ENCODE measurements at places on chromosomes 7 and 10.

DNA sequence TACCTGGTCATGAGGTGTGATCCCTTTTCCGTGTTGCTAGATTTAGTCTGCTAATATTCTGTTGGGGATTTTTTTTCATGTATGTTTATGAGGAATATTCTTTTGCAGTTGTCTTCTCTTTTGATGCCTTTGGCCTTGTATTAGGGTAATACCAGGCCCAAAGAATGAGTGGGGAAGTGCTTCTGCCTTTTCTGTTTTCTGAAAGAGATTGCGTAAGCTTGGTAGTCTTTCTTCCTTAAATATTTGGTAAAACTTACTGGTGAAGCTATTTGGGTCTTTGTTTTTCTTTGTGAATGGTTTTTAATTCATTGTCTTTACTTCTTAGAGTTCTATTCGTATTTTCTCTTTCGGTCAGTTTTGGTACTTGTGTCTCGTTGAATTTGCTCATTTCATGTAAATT is 51.1 kb downstream of the SHH start:
- no peak for DNase-seq

DNA sequence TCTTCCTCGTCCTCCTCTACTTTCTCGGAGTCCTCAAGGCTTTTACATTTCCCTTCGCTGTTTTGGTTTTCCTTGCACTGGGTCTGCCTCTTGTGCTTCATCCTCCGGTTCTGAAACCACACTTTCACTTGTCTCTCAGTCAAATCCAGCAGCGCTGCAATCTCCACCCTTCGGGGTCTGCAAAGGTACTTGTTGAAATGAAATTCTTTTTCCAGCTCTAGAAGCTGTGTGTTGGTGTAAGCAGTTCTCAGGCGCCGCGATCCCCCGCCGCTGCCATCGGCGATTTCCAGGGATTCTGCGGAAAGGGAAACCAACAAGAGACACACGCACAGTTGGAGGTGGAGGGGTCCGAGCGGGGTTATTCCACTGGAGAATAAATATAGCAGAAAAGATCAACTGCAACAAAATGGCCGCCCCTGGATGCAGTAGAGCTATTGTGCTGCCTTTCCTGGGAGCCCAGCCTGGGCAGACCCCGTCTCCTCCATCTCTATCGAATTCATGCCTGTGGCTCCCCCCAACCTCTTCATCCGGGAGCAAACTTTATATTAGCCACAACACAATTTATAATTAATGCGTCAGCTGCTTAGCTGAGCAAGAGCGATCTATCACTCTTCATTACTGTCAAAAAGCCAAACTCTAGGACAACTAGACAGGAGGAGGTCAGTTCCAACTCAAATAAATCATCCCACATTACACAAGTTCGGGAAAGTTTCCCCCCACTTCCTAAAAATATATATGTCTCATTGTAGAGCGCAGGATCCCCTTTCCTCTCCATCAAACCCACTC is 1.1 kb downstream of the HOXA2 start:
- no peak for DNase-seq

- no peak for DNase-seq
Measured at GRCh38 chr7:142200206-142200605, 57.7 kb downstream of the PRSS58 start.

DNA sequence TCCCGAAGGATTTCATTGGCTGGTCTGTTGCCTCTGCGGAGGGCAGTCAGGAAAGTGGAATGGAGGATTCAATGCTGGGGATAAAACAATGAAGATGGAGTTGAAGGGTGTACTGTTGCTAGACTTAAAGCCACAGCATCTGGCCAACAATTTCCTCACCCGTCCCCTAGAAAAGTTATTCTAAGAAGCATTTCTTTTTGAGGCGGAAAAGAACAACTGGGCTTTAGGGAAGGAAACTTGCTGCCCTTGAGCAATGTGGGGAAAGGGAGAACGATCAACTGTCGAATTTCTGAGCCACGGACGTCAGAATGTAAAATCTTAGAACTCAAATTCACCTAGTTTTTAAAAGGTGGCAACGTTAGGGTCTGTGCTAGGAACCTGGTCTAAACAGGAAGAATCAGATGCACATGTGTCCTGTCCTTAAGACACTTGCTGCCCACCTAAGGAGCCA is 664 bp downstream of the FMC1 start:
- no peak for DNase-seq

DNA sequence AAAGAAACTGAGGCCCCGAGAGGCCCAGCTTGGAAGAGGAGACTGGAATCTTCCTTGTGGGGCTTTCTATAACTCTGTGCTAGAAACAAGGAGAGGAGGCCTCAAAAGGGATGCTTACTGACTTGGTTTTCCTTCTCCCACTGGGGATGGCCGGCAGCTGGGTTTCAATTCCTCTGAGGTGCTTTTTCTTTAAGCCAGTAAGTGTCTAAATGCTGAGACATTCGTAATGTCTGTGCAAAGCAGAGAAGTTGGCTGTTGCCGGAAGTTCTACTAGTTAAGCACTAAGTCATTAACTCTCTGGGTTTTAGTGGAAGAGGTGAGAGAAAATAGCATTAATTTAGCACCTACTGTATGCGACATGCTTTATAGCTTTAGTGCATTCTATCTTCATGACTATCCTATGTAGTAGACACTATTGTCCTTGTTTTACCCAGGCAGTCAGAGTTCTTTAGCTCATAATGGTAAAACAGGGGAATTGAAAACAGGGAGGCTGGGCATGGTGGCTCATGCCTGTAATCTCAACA is 135.2 kb downstream of the RGS10 start:
- DNase-seq = no peak

DNA sequence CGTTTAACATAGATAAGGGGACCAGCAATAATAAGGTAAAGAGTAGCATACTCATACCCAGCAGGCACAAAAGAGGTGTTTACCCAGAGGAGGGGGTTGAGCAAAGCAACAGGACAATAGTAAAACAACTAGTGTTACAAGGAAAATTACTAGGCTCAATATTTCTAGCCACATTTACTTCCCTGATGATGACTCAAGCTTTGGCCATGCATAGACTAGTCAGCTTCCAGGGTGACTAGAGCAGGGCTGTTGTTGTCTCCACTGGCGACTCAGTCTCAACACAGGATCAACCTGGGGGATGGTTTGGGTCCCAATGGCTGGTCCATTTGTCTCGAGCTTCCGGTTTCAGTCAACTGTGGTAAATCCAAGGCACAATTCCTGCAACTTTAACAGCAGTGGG is 217.7 kb upstream of the KCND2 start:
- no peak for DNase-seq

GRCh38 chr10:7577176-7577575 is 89.6 kb downstream of the ITIH5 start:
- DNase-seq = no peak

DNA sequence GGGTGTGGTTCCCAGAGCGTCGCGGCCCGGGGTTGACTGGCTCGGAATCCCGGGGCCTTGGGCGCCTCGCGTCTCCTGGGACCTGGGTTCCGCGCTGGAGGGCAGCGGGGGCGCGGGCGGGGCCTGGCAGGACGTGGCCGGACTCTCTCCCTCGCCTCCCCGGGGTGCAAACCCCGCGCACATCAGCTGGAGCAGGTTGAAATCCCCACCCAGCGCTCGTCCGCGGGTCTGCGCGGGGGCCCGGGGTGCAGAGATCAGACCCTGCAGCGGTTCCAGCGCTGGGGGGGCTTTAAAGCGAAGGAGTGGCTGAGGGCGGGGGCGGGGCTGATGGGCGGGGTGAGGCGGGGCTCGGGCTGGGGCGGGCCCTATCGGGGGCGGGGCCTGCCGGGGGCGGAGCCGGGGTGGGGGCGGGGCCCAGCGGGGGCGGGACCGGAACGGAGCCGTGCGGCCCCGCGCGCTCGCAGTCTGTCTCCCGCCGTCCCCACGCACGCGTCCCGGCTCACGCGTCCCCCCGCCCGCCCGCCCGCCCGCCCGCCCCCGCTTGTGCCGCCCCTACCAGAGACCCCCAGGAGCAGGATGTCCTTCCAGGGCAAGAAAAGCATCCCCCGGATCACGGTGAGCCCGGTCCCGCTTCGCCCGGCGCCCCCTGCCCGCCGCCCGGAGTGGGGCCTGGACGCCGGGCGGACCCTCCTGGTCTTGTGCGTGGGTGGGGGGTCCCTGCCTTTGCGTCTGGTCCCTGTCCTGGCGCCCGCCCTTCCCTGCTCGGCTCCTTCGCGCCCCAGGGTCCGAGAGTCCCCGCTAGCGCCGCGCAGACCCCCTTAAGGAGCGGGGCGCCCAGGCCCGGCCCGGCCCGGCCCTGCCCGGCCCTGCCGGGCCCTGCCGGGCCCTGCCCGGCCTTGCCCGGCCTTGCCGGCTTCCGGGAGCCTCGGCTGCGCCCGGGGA is at the start of gene DPYSL4:
Gene DPYSL4 (plus strand): TSS at position 461 of the 942 bp plus-strand sequence. CDS start 116 bp downstream, at position 577.
- no peak for DNase-seq

DNA sequence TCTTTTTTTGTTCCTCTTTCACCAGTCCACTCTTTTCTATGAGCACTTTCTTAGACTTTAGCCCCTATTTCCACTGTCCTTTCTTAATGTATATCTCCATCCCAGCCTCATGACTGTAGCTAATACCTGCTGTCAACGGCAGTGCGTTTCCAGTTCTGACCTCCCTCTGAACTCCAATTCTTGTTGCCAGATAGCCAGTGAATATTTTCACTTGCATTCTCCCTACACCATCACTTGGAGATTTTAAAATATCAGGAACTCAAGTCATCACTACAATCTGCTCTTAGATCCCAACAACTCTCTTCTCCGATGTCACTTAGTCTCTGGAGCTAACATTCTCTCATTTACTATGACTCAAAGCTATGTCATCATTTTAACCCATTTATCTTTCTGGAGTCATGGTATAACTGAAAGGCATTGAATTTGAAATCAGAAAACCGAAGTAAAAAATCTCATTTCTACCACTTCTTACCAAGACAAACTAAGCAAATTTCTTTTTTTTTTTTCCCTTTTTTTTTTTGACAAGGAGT is 5.1 kb upstream of the SLC16A12 start:
- no peak for DNase-seq

DNA sequence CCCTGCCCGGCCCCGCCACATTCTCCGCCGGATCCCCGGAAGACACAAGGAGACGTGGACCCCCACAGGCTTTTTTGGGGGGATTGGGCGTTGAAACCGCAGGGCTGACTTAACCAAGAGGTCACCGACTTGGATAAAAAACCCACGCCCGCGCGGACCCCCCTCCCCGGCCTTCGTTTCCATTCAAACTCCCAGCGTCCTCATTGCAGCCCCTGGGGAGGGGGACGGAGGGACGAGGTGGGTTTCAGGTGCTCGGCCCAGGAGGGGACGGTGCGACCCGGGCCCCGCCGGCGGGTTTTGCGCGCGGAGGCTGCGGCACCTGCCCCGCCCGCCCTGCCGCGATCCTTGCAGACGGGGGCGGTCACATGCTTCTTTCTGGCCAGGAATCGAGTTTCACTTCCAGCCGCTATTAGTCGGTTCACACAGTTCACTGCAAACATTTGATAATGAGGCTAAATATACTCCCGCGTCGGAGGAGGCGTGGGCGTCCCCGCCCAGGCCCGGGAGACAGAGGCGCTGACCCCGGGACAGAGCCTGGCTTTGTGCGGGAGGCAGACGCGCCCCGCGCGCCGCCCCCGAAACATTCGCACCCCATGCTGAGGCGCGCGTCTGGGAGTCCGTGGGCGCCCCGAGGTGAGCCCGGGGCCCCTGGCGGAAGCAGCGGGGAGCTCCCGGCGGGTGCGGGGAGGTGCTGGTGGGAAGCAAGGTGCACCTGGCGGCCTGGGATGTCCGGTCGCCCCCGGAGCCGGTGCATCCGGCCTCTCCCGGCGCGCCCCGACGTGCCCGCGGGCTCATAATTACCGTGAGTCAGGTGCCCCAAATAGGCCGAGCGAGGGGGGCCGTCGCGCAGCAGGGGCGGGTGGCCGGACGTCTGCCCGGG is 2.7 kb upstream of the PDGFA start:
- peak; percentile 21 for DNase-seq

- no peak for DNase-seq
Measured at GRCh38 chr7:71511361-71511807, 379.4 kb downstream of the GALNT17 start.

GRCh38 chr10:62045765-62046521 is 144.4 kb downstream of the ARID5B start:
- no peak for DNase-seq

DNA sequence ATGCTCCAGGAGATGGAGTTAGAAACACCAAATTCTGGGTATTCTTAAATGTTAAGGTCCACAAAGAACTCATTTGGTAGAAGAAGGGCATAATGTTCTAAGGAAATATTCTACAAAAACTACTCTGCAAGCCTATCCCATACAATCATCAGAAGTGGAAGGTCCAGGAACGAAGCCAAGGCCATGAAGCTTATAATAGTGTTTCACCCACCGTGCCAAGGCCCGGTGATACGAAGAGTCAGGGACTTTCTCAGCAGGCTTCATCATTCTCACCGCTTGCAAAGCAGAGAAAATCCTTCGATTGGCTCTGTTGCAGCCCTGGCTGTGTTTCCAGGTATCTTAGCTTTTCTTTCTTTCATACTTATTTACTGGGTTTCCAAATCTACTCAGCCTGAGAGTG is 351.9 kb upstream of the CELF2 start:
- DNase-seq = no peak

GRCh38 chr10:127024685-127025435 is 119.6 kb downstream of the DOCK1 start:
- no peak for DNase-seq

- no peak for DNase-seq
Measured at GRCh38 chr7:76346097-76346496, 12.7 kb downstream of the YWHAG start.

- DNase-seq = no peak
Measured at GRCh38 chr10:121747163-121747775, 149.0 kb upstream of the FGFR2 start.

GRCh38 chr7:134071355-134072331 is 55.5 kb upstream of the LRGUK start:
- DNase-seq = no peak

- no peak for DNase-seq
Measured at GRCh38 chr7:151544183-151544582, 24.5 kb upstream of the RHEB start.

DNA sequence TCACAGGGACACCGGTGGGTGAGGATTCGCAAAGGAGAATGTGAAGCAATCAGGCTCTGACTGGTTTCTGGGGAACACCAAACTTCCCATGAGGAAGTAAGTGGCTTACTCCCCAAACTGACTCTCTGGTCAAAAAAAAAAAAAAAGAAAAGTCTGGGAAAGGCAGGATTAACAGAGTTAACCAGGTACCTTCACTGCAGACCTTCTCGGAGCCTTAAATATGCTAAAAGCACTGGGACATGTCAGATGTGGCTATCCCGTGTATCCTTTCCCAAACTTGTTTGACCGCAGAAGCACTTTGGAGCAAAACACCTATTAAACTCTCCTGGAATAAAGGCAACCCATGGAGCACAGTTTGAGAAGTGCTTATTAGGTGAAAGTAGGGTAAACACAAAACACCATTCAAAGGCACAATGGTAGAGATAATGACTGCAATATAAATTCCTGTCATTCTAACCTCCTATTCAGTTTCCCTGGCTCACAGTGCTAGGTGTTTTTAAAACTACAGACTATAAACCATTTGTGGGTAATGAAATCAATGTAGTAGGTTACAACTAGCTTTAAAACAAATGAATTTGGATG is 44.1 kb upstream of the MXI1 start:
- no peak for DNase-seq

- DNase-seq = no peak
Measured at GRCh38 chr10:17980846-17981565, 29.3 kb downstream of the SLC39A12 start.
